Colonic mucosa (tissue), 4 donors: ENCODE measurements at places on chromosomes 12 and 14.

GRCh38 chr12:119661882-119662281 is 6.1 kb upstream of the PRKAB1 start:
- no peaks in the 10 kb centered on the region for H3K36me3 ChIP-seq
- H3K27ac ChIP-seq, result no peak overlapping the region
- H3K4me3 ChIP-seq, result no peak overlapping the region
- no peaks in the 10 kb centered on the region for H3K27me3 ChIP-seq

DNA sequence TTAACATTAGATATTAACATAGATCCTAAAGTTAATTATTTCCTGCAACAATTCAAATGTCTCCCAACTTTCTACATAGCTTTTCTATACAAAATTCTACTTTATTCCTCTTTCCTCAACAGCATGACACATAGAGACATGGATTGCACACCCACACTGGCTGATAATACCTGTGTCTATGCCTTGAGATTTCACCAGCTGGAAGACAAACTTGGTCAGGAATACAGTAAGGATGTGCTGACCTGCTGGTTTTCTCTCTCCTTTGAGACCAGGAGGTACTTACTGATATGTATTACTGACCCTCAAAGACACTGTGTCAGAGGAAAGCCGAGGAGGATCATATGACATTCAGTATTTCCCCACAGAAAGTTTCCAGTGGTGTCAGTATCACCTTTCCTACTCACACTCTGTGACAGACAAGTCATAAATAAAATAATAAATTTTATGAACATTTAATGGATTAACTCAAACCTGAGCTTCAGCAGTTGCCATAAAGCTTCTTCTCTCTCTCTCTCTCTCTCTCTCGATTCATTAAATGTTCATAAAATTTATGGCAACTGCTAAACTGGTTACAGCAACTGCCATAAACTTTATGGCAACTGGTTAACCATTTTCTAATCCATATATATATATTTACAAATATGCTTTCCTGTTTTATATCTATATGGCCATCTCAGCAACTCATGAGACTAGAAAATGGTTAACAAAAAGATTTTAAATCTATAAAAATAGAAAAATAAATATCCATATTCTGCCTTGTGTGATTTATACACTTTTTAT is 22.7 kb downstream of the EIF2S3B start:
- peak overlapping the region; percentile 66 for H3K27ac ChIP-seq
- no peaks in the 10 kb centered on the region for H3K4me1 ChIP-seq
- H3K36me3 ChIP-seq, result no peaks in the 10 kb centered on the region
- no peak overlapping the region for H3K4me3 ChIP-seq
- H3K27me3 ChIP-seq, result no peaks in the 10 kb centered on the region
- no peak for DNase-seq

DNA sequence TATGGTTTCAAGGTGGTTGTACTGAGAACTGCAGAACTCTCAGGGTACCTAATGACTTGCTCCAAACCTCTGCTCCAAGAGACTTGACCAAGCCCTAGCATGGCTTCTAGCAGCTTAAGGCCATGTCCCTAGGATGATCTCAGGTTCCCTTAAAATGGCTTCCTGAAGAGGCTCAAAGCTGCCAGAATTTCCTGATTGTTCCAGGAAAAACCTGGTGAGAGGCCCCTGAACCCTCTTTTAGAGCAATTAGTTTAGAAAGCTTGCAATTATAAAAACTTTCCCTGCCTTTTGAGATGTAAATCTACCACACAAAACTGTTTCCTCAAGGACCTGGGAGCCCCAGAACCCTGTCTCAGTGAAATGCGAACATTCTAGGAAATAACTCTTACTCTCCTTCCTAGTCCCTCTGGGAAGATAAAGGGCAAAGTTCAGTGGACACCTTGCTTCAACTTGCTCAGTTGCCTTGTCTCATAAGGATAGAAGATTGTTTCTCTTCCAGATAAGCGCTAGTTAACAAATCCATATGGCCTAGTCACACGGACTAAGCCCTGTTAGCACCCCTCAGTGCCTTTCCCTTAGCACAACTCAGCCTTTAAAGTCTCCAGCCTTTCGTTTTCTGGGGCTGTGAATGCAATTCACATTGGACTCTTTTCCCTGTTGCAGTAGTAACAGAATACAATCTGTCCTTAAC is 2.5 kb downstream of the CMAS start:
- DNase-seq, result peak; percentile 28
- H3K4me3 ChIP-seq, result no peak overlapping the region
- H3K27me3 ChIP-seq, result no peaks in the 10 kb centered on the region

DNA sequence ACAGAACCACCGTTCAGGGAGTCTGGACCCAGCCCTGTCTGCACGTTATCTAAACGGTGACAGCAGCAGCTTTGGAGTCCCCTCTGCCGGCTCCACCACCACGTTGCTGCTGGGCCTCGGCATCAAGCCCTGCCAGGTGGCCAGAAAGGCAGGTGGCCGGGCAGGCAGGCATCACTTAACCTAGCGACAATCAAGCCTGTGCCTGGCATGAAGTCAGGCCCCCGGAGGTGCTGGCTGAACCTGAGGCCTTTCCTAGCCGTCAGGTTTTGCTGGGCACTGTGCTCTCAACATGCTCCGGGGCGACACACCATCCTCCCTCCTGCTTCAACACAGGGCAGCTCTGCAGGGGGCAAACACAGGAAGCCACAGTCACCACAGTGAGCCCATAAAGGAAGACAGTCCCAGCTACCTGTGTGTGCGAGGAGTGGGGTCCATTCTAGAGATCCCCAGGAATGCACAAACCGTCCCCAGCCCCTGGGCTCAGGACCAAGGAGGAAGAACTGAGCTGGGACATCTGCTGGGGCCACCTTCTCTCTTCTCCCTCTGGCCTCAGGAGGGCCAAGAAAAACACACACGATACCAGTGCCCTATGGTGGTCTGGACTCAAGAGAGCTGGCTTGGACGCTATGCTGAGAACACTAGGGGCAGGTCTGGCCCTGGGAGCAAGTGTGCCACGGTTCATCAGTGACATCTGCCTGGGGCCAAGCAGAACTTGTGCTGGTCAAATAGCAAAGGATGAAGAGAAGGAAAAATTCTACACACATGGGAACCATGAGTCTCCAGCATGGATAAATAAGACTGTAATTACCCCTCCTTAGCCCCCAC is 44.7 kb downstream of the CCDC88C start:
- no peak for DNase-seq
- no peak overlapping the region for H3K4me3 ChIP-seq
- H3K27ac ChIP-seq, result peak overlapping the region; percentile 35
- H3K27me3 ChIP-seq, result no peaks in the 10 kb centered on the region
- peaks cover 11% of the 10 kb centered on the region for H3K4me1 ChIP-seq

GRCh38 chr14:62443796-62444195 is 601.5 kb downstream of the KCNH5 start:
- H3K36me3 ChIP-seq, result no peaks in the 10 kb centered on the region
- H3K4me3 ChIP-seq, result no peak overlapping the region
- no peaks in the 10 kb centered on the region for H3K4me1 ChIP-seq
- no peak overlapping the region for H3K27ac ChIP-seq

GRCh38 chr12:98469109-98469508 is 46.3 kb upstream of the TMPO start:
- no peak overlapping the region for H3K27ac ChIP-seq
- H3K27me3 ChIP-seq, result no peaks in the 10 kb centered on the region
- no peaks in the 10 kb centered on the region for H3K36me3 ChIP-seq
- no peak for DNase-seq

DNA sequence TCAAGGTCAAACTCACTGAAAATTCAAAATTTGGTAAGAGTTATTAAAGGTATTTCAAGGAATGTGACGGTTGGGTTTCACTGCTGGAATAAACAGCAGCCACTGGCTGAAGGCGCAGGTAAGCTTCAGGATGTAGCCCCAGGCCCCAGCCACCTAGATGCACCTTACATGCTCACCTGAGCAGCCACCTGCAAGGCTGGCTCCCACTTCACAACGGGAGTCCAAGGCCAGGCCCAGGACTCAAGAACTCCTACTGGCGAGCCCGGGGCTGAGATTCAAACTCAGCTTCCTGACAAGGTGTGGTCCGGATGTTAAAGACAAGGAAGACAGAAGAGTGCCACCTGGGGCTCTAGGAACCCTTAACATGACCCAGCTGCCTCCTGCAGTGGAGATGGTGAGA is 78.4 kb downstream of the ITPK1 start:
- H3K4me3 ChIP-seq, result no peak overlapping the region
- no peaks in the 10 kb centered on the region for H3K36me3 ChIP-seq
- H3K27ac ChIP-seq, result peak overlapping the region; percentile 23
- no peaks in the 10 kb centered on the region for H3K27me3 ChIP-seq

DNA sequence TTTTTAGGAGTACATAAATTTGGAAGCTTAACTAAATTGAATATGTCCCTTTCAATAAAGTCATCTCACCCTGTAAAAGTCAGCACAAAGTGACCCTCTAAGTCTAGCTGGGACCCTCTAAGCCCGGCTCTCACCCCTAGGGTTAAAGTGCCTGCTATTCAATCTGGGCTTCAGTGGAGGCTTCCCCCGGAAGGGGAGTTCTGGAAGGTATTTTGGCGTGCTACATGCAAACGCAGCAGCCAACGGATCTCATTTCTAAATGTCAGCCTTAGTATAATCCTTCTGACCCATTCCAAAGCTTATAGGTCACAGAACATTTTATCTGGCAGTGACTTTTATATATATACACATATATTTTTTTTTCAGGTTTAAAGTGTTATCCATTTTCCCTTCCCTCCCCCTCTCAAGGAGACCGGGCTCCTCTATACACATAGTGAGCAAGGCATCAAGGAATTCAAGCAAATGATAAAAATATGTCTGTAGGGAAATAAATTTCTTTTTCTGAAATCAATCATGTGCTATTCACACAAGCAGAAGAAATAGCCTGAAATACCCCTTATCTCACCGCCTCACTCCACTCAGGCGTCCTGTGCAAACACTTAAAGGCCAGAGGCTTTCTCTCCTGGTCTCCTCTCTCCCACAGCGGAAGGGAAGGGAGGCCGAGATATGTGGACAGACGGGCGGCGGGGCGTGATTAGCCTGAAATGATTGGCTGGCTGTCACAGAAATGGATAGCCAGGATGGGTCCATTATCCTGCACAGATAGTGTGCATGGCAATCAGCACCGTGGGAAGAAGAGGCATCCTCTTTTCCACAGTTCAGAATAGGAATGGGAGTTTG is 301.7 kb downstream of the GALC start:
- H3K27me3 ChIP-seq, result no peaks in the 10 kb centered on the region
- H3K27ac ChIP-seq, result no peak overlapping the region
- no peaks in the 10 kb centered on the region for H3K4me1 ChIP-seq
- DNase-seq, result no peak
- H3K4me3 ChIP-seq, result no peak overlapping the region

- no peaks in the 10 kb centered on the region for H3K4me1 ChIP-seq
- no peaks in the 10 kb centered on the region for H3K36me3 ChIP-seq
- H3K27me3 ChIP-seq, result no peaks in the 10 kb centered on the region
- DNase-seq, result no peak
- no peak overlapping the region for H3K27ac ChIP-seq
Observed at GRCh38 chr12:69052613-69053408, 119.8 kb upstream of the CPM start.

- H3K27me3 ChIP-seq, result no peaks in the 10 kb centered on the region
- H3K36me3 ChIP-seq, result no peaks in the 10 kb centered on the region
- H3K27ac ChIP-seq, result no peak overlapping the region
- no peak overlapping the region for H3K4me3 ChIP-seq
- no peaks in the 10 kb centered on the region for H3K4me1 ChIP-seq
Observed at GRCh38 chr12:112777387-112778310, 13.9 kb upstream of the RPH3A start.

- H3K36me3 ChIP-seq, result peaks cover 20% of the 10 kb centered on the region
- no peaks in the 10 kb centered on the region for H3K27me3 ChIP-seq
- no peaks in the 10 kb centered on the region for H3K4me1 ChIP-seq
Observed at GRCh38 chr12:48936379-48936979, 11.2 kb upstream of the FKBP11 start.

- H3K36me3 ChIP-seq, result no peaks in the 10 kb centered on the region
- no peaks in the 10 kb centered on the region for H3K4me1 ChIP-seq
- no peak overlapping the region for H3K4me3 ChIP-seq
- H3K27me3 ChIP-seq, result no peaks in the 10 kb centered on the region
- DNase-seq, result no peak
Observed at GRCh38 chr14:35883677-35884293, 57.6 kb downstream of the BRMS1L start.

DNA sequence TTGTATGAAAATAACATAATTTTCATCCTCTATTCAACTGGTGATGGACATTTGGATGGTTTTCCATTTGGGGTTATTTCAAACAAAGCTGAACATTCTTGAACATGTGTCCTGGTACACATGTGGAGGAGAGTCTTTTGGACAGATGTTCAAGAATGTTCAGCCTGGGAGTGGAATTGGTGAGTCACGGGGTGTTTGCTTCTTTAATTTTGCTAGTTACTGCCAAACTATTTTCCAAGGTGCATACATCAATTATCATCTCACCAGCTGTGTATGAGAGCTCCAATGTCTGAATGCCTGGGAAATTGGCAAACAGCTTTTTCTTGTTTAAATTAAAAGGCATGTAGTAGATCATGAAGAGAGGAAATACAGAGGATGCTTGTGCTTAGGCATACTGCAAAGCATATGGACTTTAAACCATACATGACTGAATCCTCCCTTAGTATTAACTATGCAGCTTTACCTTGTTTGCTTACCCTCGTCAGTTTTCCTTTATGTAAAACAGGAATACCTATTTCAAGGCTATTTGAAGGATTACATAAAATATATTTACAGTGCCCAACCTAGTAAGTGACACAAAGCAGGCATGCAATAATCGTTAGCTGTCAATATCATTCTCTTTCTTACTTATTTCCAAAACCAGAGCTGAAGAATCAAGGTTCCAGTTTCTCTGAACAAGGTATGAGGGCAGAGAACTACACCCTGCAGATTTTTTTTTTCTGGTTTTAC is 152.1 kb downstream of the ITPR2 start:
- peaks cover 5% of the 10 kb centered on the region for H3K36me3 ChIP-seq
- no peaks in the 10 kb centered on the region for H3K27me3 ChIP-seq
- H3K4me3 ChIP-seq, result no peak overlapping the region
- H3K4me1 ChIP-seq, result peaks cover 7% of the 10 kb centered on the region
- no peak overlapping the region for H3K27ac ChIP-seq

DNA sequence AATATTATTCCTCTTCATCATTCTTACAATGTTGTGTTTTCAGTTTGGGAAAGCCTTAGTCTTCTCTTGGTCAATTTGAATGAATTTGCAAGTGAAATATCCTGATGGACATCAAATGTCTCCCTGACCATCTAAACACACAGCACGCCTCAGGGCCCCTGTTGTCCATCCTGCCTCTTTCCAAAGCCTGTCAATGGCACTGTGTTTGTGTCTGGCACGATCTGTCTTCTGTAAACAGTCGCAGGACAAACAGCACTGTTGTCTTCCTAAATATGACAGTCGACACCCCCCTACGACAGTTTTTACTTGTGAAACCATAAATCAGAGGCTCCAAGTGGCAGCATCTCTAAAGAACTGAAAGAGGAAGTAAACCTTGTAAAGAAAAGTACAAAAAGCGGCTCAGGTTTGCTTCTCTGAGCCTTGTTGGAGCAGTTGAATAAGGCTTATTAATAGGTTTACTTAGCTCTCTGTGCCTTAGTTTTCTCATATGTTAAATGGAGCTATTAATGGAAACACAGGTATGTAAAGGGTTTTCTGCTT is 285.8 kb downstream of the NRXN3 start:
- H3K27me3 ChIP-seq, result no peaks in the 10 kb centered on the region
- no peak for DNase-seq
- H3K27ac ChIP-seq, result no peak overlapping the region
- no peaks in the 10 kb centered on the region for H3K4me1 ChIP-seq
- H3K4me3 ChIP-seq, result no peak overlapping the region

GRCh38 chr12:46506961-46507360 is 134.4 kb upstream of the SLC38A2 start:
- no peaks in the 10 kb centered on the region for H3K4me1 ChIP-seq
- H3K4me3 ChIP-seq, result no peak overlapping the region
- no peaks in the 10 kb centered on the region for H3K36me3 ChIP-seq
- no peak for DNase-seq
- H3K27ac ChIP-seq, result no peak overlapping the region
- no peaks in the 10 kb centered on the region for H3K27me3 ChIP-seq

- peaks cover 14% of the 10 kb centered on the region for H3K36me3 ChIP-seq
- no peak overlapping the region for H3K4me3 ChIP-seq
- no peak overlapping the region for H3K27ac ChIP-seq
- no peaks in the 10 kb centered on the region for H3K27me3 ChIP-seq
- DNase-seq, result no peak
Observed at GRCh38 chr12:64747695-64748094, 11.5 kb downstream of the GNS start.
